ENCODE measurements at places on chromosomes 4 and X. TPM values are rescaled to one million over a fixed set of nuclear protein-coding genes. Genes with fewer than 3 reads are reported as not detected.

DNA sequence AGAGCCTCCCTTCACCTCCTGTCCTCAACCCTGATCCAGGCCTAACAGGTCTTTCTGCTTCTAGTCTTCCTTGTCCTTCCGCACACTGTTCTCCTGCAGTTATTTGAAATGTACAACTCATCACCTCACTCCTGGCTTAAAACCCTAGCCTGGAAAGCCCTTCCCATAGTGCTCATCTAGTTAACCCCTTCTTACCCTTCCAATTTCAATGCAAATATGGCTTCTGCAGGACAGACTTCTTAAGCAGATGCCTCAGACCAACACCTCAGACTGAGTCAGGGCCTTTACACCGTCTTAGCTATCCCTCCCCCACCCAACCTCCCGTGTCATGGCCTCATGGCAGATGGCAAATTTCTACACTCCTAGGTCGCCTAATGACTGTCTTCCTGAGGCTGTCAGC is 130.4 kb downstream of the BCOR start:
- DNase-seq, result no peak

Gene RPA4
- 0.20 TPM for total RNA-seq

Gene NUDT10
- not detected for total RNA-seq

Gene USP27X
- total RNA-seq, result 3.5 TPM

Gene SLC9A7
- total RNA-seq, result 18.6 TPM

Gene MAGEB10
- not detected for total RNA-seq

Gene IL1RAPL2
- not detected for total RNA-seq

Gene EFHC2
- not detected for total RNA-seq

GRCh38 chr4:2834001-2834921 is 9.4 kb upstream of the ADD1 start:
- DNase-seq, result no peak

- DNase-seq, result no peak
Observed at GRCh38 chr4:176664964-176665363, 127.8 kb downstream of the VEGFC start.

DNA sequence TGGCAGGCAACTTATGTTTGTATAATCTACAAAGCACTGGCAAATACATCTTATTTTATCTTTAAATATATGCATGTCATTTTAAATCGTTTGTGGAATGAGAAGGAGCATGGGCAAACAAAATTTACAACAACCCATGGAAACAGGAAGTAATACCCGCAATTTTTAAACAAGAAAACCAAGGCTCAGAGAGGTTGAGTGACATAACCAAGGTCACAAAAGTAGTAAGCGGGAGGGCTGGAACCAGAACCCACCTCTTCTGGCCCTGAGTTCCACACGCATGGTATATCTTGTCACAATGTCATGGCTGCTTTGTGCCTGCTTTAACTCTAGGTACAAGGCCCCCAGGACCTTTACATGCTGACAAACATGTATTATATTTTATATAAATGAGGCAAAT is 52.9 kb downstream of the SLC7A11 start:
- DNase-seq, result no peak

GRCh38 chr4:170001011-170001744 is 25.0 kb downstream of the MFAP3L start:
- no peak for DNase-seq

DNA sequence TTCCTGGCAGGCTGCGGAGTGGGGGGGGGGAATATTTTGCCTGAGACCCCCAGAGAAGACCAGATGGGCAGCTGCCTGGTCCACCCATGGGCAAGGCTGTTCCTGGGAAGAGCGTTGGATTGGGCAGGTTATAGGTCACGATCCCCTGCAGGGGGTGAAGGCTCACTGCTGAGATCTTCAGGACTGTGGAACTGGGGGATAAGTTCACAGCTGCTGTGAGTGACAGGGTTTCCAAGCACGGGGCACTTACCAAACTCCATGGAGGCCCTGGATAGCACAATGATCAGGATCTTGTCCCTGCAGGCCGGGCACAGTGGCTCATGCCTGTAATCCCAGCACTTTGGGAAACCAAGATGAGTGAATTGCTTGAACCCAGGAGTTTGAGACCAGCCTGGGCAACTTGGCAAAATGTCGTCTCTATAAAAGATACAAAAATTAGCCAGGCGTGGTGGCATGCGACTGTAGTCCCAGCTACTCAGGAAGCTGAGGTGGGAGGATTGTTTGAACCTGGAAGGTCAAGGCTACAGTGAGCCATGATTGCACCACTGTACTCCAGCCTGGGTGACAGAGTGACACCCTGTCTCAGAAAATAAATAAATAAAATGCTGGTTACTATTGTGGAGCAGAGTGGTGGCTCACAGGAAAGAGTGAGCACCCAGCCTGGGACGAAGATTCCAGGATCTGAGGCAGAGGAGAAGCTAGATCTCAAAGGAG is 68.0 kb upstream of the HELT start:
- DNase-seq, result no peak

- DNase-seq, result no peak
Observed at GRCh38 chrX:13147147-13147546, 102.7 kb upstream of the FAM9C start.

Gene HS6ST2
- 24.6 TPM for total RNA-seq

Gene PNCK
- total RNA-seq, result 0.84 TPM

DNA sequence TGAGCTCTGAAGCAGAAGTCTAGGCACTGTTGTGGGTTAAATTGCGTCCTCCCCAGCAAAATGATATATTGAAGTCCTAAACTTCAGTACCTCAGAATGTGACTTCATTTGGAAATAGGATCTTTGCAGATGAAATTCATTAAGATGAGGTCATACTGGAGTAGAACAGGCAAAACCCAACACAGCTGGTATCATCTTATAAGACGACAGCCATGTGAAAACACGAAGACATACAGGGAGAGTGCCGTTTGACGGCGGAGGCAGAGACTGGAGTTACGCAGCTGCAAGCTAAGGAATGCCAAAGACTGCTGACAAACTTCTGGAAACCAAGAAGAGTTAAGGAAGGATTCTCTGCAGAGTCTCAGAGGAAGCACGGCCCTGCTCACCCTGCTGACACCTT is 241.5 kb downstream of the MAML3 start:
- no peak for DNase-seq

- DNase-seq, result no peak
Observed at GRCh38 chr4:112185740-112186670, 40.8 kb downstream of the FAM241A start.

Gene MAGEA12
- not detected for total RNA-seq

GRCh38 chr4:127685292-127685691 is 44.9 kb upstream of the SLC25A31 start:
- DNase-seq, result peak; percentile 2

GRCh38 chr4:163113921-163114713 is 52.6 kb downstream of the NAF1 start:
- DNase-seq, result no peak

DNA sequence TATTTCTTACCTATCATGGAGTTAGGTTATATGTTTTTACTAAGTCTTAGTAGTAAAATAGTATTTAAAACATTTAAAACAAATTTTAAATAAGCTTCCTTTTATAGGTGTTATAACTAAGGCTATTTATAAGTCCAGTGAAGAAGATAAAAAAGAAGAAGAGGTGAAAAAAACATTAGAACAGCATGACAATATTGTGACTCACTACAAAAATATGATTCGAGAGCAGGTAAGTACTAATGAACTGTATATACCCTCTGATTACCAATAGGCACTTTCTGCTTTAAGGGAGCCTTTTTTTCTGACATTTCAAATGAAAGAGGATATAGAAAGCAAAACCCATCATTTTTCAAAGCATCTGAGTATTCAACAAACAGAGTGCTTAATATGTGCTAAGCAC is 76.6 kb downstream of the USO1 start:
- DNase-seq, result no peak

Gene EDA
- 5.2 TPM for total RNA-seq

GRCh38 chr4:182277377-182277776 is 34.2 kb downstream of the TENM3 start:
- DNase-seq, result no peak

DNA sequence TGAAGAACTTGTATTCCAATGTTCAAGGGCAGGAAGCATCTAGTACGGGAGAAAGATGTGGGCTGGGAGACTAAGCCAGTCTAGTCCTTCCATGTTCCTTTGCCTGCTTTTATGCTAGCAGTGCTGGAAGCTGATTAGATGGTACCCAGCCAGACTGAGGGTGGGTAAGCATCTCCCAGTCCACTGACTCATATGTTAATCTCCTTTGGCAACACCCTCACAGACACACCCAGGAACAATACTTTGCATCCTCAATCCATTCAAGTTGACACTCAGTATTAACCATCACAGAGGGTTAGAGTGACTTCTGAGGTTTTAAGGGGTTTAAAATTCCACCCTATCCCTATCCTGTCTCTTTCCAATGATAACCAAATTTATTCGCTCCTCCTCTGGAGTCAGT is 6.5 kb downstream of the HMGN5 start:
- no peak for DNase-seq

DNA sequence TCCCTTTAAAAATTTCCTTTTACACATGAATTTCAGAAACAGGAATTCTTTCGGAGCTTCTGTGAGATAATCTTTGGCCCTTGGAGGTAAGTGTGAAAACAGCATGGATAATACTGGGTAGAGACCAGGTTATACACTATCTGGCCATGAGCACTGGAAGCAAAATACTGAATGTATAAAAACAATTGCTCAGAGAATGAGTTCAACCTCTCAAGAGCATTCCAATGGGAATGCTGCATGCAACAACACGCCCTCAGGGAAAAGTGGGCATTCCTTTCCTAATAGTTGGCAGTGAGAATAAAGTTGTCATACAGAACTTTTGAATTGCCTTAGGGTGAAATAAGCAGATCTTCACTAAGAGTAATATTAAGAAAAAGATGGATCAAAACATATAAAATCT is 574.8 kb upstream of the DIPK2B start:
- no peak for DNase-seq

- no peak for DNase-seq
Observed at GRCh38 chrX:21702725-21703124, 44.6 kb upstream of the KLHL34 start.

Gene NAP1L2
- not detected for total RNA-seq

DNA sequence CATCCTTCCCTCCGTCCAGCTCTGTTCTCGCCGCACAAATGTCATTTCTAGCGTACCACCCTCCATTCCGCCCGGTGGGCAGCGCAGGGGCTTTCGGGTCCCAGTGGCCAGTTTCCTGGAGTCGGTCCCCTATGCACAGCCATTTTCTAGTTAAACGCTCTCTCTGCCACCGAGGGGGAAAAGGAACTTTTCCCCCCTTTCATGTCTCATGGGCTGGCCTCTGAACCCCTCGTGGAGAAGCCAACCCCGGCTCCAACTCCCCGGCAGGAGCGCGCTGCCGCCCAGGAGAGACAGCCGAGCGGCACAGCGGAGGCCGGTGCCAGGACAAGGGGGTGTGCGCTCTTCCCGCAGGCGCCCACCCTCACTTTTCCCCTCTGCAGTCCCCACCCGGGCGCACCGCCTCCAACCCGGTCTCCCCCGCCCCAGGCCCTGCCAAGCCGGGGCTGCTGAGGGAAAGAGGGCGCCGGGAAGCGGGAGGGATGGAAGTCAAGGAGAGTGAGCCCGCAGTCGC is 662 bp downstream of the APBB2 start:
- DNase-seq, result no peak

Gene RBMXL3
- not detected for total RNA-seq

GRCh38 chrX:24498181-24498580 is 33.1 kb downstream of the PDK3 start:
- no peak for DNase-seq

DNA sequence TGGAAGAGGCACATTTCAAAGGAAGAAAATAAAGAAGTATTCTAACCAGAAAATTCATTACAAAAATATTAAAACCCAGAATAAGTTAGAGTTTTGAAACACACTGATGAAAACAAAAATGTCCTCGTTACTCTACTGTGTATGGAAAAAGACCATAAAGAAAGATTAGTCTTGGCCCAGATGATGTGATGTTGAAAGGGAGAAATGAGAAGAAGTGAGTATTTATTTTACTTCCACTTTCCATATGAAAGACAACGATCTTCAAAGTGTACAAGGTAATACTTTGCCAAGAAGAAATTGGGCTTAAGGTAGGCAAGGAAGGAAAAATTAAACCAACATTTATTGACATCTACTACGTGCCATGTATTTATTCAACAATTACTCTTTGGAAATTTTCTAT is 48.6 kb upstream of the EMCN start:
- no peak for DNase-seq

DNA sequence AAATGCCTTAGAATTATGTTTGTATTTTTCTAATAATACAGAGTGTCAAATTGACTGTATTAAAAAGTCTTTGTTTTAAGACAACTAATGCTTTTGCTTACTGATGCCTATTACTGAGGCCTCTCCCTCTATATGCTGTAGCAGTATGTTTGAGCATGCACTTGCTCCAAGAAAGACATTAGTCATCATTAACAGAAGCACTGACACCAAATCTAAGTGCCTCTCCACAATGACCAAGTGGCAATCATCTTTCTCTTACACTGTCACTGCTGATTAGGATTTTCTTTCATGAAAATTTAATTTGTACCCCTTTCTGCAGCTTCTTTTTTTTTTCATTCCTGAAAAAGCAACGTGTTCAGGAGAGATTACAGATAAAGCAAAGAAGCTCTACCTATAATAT is 11.1 kb upstream of the MAB21L2 start:
- DNase-seq, result no peak

Gene SPANXN3
- not detected for total RNA-seq

GRCh38 chr4:185920171-185920570 is 108.2 kb upstream of the SORBS2 start:
- no peak for DNase-seq

- DNase-seq, result no peak
Observed at GRCh38 chrX:10278716-10279115, 121.9 kb downstream of the CLCN4 start.
